Stimulated activated CD8-positive, alpha-beta memory T cell treated with anti-CD3 and anti-CD28 coated beads, Interleukin-7, amount 100 ng/mL, for 4 hours (primary cell): ENCODE measurements at places on chromosomes 7 and 10.

- DNase-seq, result no peak
Measured at GRCh38 chr10:93039721-93040120, 20.9 kb upstream of the CYP26C1 start.

- no peak for DNase-seq
Measured at GRCh38 chr7:33155811-33156210, 26.4 kb downstream of the BBS9 start.

DNA sequence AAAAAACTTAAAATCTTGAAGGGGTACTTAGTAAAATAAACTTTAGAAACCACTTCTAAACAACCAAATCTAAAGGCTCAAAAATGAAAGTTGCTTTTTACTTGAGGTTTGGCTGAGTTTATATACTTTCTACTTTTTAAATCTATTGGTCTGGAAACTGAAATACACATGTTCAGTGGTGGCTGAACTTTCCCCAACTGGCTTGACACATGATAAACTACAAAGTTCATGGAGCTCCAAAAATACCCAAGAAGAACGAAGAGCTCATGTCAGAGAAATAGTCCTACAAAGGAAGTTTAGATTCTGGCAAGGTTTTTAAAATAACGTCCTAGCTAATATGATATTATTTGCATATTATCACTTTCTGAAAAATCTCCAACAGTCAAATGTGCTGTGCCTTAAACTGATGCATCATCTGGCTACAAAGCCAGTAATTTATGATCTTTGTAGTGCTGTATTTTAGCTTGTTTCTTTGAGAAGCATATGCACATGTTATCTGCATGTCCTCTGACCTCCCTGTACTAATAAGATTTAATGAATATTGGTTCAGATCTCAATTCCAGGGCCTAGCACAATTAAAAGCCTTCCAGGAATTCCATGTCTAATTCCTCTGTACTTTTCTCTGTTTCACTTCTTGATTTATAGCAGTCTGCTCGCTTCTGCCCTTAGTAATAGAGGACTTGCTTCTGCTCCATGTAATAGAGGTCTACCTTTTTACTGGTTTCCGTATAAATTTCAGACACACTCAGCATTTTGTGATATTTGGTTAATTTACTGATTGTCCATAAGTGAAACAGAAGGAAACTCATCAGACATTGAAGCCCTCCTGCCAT lies 28.2 kb downstream of the SEMA3C start:
- no peak for DNase-seq

- DNase-seq, result no peak
Measured at GRCh38 chr10:35887685-35888084, 245.6 kb upstream of the FZD8 start.

DNA sequence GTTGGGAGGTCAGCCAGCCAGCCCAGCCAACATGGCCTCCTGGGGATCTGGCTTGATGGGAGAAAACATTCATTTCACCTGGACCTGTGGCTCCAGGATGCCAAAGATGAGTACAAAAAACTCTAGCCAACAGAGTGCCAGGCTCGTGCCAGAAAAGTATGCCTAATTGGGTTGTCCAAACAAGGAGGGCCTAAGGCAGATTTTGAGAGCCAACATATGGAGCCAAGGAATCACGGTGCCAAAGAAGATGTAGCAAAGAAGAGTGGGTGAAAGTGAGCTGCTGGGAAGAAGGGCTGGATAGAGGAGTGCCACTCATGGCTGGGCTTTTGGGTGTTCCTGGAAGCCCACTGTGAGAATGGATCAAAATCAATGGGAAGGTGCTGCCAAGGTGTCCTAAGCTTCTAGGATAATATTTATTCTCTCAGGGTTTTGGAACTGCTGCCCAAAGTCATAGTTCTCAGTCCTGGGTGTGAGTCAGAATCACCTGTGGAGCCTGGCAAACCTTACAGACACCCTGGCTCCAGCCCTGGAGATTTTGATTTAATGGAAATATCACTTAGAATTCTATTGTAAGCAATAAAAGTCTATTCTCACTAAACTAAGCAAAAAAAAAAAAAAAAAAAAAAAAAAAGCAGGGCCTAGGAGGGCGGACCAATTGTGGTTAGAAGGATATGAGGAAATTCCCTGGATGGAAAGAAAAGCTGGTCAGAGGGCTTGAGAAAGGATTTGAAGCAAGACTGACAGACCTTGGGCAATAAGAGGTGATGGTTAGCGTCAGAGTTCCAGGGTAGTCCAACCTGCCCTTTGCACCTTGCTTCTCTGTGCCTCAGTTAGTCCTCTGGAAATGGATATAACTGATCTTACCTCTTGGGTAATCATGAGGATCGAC lies 182.2 kb upstream of the PRR15 start:
- DNase-seq, result no peak

GRCh38 chr10:86410542-86411124 lies 44.0 kb upstream of the GRID1 start:
- DNase-seq, result no peak

- no peak for DNase-seq
Measured at GRCh38 chr10:122144199-122144598, 126.9 kb upstream of the BTBD16 start.

- DNase-seq, result no peak
Measured at GRCh38 chr7:116576350-116577319, 51.8 kb downstream of the CAV1 start.

- no peak for DNase-seq
Measured at GRCh38 chr7:38600741-38601140, 30.4 kb downstream of the AMPH start.

- no peak for DNase-seq
Measured at GRCh38 chr10:119575506-119575905, 21.3 kb downstream of the TIAL1 start.

DNA sequence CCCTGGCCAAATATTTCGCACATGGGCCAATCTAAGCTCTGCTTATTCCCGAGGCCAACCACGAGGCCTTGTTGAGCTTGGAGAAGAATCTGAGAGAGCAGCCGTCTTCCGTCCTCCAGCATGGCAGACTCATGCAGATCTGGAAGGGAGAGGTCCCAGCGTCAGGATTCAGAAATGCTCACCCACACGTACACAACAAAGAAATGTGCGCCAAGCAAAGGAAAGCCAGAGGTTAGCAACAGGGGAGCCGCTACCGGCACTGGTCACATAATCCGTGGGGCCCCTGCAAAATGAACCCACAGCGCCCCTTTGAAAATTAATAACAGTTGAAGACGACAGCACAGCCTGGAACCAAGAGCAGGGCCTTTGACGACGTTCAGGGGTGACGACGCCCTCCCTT lies 25.4 kb upstream of the PRKAG2 start:
- no peak for DNase-seq

GRCh38 chr7:115034515-115034914 lies 112.6 kb downstream of the MDFIC start:
- DNase-seq, result no peak

DNA sequence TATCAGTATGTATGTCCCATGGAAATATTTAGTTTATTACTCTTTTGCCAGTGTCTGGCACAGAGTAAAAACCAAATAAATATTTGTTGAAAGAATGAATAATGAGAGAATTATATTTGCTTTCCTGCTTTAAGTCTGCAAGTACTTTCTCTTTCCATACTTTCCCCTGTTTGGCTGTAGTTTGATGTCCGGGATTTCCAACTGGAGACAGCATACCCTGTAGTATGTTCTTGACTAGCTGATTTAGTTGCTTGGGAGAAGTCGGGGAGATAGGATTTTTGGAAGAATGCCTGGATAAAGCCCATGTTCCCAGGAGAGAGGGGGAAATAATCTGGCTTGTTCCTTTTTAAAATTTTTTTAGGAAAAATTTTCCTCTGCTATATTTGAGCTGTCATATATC lies 516.1 kb downstream of the CCSER2 start:
- DNase-seq, result no peak

- no peak for DNase-seq
Measured at GRCh38 chr10:44280226-44281014, 104.5 kb downstream of the CXCL12 start.

DNA sequence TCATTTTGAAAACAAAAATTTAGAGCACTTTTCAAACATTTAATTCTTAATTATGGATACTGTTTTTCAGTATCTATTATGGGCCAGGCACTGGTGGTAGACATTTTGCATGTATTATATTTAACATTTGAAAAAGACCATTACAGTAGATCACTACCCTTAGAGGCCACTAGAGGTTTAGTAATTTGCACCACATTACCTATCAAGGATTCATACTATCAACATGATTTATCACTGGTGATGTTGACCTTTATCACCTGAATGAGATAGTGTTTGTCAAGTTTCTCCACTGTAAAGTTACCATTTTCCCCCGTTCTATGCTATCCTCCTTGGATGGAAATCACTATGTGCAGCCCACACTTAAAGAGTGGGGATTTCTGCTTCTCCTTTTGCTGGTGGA lies 4.4 kb upstream of the SNX13 start:
- no peak for DNase-seq

- no peak for DNase-seq
Measured at GRCh38 chr7:133060004-133060403, 21.9 kb downstream of the CHCHD3 start.

DNA sequence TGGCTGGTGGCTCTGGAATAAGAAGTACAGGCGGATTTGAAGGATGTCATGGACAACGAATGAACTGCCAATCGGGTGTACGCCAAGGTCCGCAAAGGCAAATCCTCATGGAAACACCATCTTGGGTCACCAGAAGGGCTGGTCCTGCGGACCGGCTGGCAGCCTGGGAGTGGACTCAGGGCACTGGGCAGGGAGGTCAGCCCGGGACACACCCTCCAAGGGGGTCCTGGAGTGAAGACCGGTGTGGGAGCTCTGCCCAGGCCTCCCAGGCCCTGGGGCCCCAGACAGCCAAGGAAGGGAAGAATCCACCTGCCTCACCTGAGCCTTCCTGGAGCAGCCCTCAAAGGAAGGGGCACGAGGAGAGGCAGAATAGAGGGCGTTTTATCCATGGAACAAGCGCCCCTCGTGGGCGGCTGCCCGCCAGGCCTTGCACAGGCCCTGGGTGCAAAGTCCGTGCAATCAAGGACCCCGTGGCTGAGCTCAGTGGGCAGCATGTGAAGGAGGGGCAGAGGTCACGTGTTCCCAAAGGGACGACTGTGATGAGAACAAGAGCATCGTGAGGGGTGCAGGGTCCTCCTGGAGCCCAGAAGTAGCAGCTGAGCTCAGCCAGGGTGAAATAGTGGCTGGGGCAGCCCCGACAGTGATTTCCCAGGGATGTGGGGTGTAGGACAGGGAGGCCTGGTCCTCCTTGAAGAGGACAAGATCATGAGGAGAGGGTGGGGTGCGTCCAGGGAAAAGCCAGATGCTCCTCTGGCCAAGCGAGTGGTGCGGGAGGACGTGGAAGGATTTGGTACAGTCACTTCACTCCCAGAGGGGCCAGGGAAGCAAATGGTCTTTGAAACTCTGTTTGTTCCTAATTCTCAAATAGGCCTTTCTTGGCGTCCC lies 105.2 kb downstream of the TCERG1L start:
- no peak for DNase-seq

DNA sequence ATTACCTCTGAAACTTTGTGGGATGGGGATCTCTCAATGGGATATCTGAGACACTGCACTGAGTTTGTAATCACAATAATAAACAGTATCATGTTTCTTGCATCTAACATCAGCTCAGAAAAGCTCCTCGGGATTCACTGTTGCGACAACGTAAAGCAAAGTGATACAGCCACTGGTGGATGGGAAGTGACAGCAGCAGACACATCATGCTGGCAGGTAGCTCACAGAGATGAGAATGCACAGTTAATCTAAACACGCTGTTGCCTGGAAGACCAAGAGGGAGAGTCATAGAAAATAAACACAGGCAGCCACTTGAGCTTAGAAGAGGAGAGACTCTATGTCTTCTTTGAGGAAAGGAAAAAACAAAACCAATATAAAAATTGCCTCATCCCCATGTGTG lies 513.8 kb downstream of the MAGI2 start:
- DNase-seq, result no peak

GRCh38 chr7:51154201-51154600 lies 162.4 kb downstream of the COBL start:
- DNase-seq, result no peak

DNA sequence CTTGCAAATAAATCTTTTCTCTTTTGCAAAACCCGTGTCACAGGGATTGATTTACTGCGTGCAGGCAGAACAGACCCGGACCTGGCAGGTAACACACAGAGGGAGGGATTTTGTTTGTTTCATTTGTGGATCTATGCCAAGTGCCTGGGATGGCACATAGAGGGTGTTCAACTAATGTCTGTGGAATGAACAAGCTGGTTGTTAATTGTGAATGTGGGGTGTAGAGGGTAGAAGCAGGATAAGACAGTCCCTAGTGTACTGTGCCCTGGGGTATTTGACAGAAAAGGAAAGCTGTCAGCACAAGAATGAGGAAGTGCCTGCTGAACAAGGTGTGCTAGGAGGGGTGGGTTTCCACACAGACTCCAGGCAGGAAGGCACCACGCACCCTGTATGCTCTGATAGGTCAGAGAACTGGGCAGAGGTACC lies 331.8 kb downstream of the CALN1 start:
- no peak for DNase-seq

GRCh38 chr10:4546500-4546899 lies 279.5 kb upstream of the AKR1E2 start:
- DNase-seq, result peak; percentile 15

DNA sequence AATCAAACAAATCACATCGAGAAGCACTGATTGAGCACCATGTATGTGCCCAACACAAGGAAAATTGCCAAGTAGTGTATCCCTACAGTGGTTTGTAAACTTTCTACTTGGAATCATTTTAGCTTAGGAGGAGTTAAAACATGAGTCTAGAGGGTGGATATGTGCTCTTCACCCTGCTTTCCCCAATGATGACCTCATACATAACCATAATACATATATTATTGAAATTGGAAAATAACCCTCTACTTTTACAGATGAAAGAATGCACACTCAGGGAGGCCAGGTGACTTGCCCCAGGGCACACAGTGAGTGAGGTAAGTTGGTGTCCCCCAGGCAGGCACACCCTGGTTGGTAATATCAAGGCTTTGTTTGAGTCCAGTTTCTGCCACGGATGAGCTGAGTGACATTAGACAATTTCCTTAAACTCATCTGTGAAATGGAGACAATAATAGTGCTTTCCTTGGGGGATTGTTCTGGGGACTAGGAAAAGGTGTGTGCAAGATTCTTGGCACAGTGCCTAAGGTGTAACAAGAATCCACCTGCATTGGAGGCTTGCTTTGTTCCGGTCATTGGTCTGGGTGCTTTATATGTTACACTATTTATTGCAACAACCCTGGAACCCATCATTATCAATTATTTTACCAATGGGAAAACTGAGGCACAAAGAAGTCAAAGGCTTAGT lies 50.7 kb downstream of the BPGM start:
- no peak for DNase-seq

DNA sequence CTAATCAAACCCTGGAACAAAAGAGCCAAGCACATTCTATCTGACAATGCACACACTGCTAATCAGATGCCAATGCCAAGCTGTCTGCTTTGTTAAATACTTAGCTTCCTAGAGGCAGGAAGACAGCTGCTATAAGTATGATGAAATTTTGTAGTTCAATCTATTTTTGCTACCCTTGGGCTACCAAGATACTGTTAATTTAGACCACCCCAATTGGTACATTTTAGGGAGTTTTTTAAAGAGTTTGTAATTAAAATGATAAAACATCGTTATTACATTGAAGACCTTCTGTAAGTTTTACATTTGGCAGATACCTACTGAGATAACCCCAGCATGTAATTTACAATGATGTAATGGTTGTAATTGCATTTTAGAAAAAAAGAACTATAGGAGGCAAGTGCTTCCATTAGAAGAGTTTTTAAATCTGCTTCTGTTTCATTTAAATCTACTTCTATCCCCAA lies 268.5 kb downstream of the ADK start:
- no peak for DNase-seq
